Stimulated activated CD8-positive, alpha-beta memory T cell treated with anti-CD3 and anti-CD28 coated beads, Interleukin-7, amount 100 ng/mL, for 1 hour (primary cell): ENCODE measurements at places on chromosomes 12 and 14.

GRCh38 chr12:33330940-33331339 lies 108.7 kb downstream of the SYT10 start:
- DNase-seq, result no peak

GRCh38 chr14:31545328-31545727 lies 15.9 kb upstream of the NUBPL start:
- no peak for DNase-seq

DNA sequence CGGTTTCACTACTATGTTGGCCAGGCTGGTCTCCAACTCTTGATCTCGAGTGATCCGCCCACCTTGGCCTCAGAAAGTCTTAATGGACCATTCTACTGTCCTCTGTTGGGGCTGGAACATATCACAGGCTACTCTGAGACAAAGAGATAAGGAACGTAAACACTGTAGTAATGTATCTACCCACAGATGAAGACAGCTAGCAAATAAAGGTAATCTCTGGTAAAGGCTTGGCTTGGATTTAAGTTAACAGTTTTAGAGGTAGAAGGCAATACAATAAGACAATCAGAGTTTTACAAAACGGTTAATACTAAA lies 44.6 kb upstream of the ISM2 start:
- DNase-seq, result no peak

DNA sequence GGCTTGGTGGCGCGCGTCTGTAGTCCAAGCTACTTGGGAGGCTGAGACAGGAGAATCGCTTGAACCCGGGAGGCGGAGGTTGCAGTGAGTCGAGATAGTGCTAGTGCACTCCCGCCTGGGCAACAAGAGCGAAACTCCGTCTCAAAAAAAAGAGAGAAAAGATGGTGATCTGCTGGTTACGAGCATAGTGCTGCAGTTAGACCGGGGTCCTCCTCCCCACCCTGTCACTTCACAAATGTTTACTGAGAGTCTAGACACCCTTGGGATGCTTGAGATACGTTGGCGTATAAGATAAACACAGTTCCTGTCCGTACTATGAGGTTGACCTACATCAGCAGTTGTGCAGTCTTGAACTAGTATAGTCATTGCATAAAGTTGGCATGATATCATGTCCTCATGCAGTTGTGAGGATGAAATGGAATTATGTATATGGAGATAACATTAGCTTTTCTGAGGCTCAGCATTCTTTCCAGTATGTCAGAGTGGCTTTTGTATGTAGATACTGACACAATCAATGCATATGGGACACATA lies 787 bp downstream of the ACAD10 start:
- DNase-seq, result no peak

GRCh38 chr14:22836301-22837113 lies at the start of gene MMP14:
TSS of gene MMP14 (plus strand) at chr14:22836585. CDS start at chr14:22836818, 233 bp downstream.
- DNase-seq, result no peak

- no peak for DNase-seq
Measured at GRCh38 chr14:88026890-88027289, 22.0 kb downstream of the GPR65 start.

DNA sequence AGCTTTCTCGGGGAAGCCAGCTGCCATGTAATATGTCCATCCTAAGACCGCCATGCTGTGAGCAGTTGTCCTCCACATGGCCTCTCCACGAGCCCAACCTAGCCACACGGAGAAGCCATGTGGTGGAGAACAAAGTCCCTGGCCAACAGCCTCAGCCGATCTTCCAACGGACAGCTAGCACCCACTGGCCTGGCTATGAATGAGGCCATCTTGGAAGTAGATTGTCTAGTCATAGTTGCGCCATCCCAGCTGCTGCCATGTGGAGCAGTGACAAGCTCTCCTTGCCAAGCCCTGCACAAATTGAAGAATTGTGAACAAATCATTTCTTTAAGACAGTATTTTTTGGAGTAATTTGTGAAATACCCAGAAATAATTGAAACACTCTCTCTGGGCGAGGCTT lies 49.3 kb upstream of the USP44 start:
- DNase-seq, result no peak

GRCh38 chr14:78141590-78141989 lies 28.6 kb upstream of the NRXN3 start:
- DNase-seq, result no peak

DNA sequence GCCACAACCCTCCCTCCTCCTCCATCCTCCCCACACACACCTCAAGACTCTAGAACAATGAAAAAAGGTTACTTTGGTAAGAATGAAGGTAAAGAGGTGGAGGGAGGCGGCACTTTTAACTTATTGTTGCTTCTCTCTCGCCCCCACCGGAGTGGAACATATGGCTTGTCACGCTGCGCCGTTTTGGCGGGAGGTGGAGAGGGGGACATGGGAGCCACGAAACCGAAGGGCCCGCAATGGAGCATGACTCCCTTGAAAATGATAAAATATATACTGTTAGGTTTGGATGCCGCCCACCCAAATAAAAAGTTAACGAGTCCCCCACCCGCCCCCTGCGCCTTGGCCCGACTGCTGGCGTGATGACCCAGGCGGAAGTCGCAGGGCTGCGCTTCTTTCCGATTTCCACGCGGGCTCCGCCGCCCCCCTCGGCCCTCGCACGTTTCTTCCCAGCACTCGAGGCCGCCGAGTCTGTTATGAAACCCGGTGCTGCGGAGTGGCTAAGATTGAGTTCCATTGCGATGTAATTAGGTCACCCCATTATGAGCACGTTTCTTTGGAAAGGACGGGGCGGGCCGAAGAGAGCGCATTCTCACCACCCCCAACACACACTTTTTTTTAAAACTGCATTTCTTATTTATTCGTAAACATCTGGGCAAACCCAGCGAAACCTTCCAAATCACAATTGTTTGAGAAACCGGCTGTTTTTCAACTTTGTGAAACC lies 1.4 kb upstream of the ZFP36L1 start:
- peak; percentile 75 for DNase-seq

DNA sequence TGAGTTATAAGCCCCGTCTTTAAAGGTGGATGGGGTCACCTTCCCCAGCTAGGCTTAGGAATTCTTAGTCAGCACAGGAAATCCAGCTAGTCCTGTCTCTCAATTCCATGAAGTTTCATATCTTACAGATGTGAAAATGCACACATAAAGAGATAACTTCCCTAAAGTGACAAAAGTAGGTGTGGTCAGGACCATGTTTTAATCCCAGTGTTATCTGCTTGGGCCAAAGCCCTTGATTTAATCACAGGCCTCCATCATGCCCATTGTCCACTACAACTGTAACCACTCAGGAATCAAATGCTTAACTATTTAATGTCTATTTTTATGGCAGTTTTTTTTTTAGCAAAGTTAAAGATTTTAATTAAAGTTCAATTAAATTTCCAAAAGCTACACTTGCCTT lies 194.4 kb upstream of the BTG1 start:
- no peak for DNase-seq

DNA sequence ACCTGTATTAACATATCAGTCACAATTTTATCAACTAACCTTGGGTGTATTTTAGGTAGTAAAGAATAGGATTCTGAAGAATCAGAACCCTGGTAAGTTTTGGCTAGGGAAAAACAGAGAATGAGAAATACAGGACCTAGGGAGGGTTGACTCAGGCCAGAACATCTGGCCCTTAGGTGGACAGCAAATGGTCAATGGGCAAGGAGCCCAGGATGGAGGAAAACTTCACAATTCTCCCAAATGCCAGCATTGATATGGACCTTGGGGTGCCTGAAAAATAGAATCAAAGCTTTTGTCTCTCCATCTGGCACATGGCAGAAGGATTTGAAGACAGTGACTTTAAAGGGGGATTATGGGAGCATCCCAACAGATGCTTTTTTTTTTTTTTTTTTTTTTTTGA lies 32.7 kb upstream of the PRPF39 start:
- DNase-seq, result no peak

GRCh38 chr12:50275556-50275955 lies 7.8 kb downstream of the LIMA1 start:
- no peak for DNase-seq

DNA sequence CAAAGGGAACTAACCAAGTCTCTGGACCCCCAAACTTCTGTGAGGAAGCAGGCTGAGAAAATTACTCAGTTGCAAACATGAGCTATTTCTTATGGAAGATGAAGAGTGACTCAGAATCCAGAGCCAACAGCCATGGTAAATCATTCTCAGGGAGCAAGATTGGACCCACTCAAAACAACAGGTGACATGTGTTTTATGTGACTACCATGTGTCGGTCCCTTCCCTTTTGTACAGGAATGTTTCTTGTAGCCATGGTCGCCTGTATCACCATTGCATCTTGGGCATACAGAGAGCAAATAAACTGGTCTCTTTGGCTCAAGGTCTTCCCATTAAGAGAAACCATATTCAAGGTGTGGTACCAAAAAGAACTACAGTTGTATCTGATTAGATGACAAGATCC lies 75.4 kb upstream of the COCH start:
- DNase-seq, result no peak

DNA sequence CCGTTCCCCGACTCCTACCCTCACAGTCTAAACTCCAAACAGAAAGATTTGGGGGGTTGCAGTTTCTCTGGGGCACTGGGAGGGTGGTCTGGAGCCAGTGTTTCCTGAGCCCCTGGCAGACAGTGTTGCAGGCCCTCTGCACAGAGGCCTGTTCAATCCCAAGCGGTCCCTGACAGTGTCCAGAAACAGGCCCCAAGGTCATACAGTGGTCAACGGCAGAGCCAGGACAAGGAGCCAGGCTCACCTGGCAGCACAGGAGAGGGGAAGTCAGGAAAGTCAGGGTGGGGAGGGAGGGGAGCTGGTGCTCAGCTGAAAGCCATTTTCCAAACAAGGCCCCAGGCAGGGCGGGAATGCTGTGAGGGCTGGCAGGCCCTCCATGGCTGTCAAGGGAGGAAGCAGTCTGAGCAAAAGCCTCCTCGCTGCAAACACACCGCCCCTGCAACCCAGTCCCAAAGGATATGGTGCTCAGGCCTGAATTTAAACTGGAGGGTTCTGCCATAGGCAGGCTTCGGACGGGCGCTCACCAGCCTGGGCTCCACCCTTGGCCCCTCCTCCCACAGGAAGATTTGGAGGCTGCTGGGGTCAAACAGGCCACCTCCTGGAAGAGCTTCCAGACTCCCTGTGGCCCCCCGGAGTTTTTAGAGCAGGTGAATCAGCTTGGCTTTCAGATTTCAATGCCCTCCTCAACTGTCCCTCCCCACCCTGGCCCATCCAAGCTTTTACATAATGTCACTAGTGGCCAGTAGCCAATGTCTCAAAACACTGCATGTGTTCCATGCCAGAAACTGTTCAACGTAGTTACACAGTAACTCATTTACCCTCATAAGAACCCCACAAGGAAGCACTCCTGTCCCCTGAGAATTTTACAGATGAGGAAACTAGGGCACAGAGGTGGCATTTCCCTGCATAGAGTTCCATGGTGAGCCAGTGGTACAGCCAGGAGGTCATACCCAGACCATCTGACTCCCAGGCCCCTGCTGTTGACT lies 41.5 kb downstream of the CHGA start:
- no peak for DNase-seq

DNA sequence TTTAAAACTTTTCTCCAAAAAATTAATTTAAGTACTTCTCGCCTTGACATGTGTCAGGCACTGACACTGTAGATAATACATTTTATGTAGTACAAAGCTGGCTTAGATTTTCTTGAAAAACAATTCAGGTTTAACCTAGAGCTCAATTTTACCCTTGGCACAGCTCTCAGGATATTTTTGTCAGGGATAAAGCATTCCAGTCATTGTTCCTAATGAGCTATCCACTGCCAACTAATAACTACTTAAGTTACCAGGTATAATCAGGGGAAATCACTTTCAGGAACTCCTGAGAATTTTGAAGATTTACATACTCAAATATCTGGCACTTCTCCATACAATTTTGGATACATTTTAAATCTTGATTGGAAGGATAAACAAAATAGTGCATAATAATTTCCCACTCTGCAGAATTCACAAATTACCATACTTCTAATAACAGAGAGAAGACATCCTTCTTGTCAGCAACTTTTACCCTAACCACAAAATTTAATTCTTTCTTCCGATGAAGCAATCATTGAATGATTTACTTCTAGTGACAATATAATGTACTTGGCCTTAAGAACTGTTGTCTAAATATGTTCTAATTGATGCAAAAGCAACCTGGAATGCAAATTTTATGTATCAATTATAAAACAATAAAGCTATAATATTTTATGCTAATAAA lies 4.8 kb downstream of the RASSF9 start:
- no peak for DNase-seq

DNA sequence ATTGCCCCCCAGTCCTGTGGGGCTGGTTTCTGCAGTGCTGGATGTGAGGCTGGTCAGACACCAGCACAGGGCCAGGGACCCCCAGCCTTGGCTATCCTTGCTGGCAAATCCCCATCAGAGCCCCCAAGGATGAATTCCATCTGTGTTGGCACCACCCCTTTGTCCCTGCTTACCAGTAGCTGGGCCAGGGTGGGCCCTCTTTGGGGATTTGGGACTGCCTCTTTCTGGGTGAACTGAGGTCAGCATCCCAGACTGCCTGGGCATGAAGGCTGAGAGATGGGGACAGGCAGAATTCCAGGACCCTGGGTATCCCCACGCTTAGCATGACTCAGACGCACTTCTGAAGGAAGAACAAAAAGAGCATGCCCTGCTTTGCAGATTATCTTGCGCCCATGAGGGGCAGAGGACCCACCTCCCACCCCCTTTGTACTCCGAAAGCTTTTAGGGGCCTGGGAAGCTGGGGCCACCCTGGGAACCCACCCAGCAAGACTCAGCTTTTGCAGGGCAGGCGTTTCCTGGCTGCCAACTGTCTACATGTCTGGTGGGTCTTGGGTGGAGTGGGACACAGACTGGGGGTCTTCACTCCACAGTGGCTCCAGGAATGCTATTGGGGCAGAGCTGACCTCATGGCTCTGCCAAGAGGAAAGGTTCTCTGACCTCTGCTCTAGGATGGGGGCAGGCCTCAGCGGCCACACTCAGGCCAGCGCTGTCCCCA lies 26.8 kb downstream of the RFLNA start:
- DNase-seq, result no peak

DNA sequence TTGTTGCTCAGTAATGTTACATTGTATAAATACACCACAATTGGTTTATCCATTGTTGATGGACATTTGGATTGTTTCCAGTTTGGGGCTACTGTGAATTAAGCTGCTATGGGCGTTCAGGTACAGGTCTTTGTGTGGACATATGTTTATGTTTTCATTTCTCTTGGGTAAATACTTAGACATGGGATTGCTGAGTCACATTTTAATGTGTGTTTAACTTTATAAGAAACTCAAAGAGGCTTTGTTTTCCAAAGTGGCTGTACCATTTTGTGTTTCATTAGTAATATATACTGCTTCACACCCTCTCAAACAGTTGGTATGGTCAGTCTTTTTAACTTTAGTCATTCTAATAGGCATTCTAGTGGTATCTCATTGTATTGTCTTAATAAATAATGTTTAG lies 225.0 kb downstream of the SPTSSA start:
- DNase-seq, result no peak

- DNase-seq, result no peak
Measured at GRCh38 chr12:119183942-119184695, 5.4 kb downstream of the HSPB8 start.
